Cerebellum (tissue), 4 donors: ENCODE measurements at places on chromosomes 4 and X. TPM values are rescaled to one million over a fixed set of nuclear protein-coding genes. Genes with fewer than 3 reads are reported as not detected.

Gene FGG
- total RNA-seq: 0.64 TPM

GRCh38 chrX:129433945-129434344 lies 89.3 kb downstream of the SMARCA1 start:
- no peak for DNase-seq

GRCh38 chr4:183721207-183722081 lies 62.4 kb downstream of the TRAPPC11 start:
- DNase-seq: no peak

- peak; percentile 46 for DNase-seq
These were observed 27.8 kb upstream of the ADH7 start for GRCh38 chr4:99462875-99463464.
